ENCODE measurements at places on chromosomes 6 and 20.
A peak's percentile ranks its signal among the peaks of the same experiment; 100 is the strongest.

- no peak for DNase-seq
These were observed 58.2 kb downstream of the DNAH8 start for GRCh38 chr6:38773338-38773737.

GRCh38 chr6:9009931-9010330 lies 574.6 kb upstream of the SLC35B3 start:
- DNase-seq: no peak

DNA sequence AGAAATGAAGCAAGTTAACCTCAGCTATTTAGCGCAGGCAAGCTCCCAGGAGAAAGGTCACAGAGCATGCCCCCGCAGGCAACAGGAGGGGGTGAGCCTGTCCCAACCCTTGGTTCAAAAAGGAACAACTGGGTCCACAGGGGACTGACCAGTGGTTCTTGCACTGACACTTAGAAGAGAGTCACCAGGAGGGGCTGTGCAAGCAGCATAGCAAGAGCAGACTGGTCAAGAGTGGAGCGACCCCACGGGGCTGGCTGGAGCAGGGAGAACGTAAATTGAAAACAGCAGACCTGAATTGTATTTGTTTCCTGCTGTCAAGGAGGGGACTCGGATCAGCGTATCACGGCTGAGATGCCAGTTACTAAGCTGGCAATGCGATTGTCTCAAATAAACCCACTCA lies 32.8 kb downstream of the GABRR1 start:
- no peak for DNase-seq

GRCh38 chr6:31299511-31299910 lies 27.6 kb upstream of the HLA-C start:
- DNase-seq: no peak

DNA sequence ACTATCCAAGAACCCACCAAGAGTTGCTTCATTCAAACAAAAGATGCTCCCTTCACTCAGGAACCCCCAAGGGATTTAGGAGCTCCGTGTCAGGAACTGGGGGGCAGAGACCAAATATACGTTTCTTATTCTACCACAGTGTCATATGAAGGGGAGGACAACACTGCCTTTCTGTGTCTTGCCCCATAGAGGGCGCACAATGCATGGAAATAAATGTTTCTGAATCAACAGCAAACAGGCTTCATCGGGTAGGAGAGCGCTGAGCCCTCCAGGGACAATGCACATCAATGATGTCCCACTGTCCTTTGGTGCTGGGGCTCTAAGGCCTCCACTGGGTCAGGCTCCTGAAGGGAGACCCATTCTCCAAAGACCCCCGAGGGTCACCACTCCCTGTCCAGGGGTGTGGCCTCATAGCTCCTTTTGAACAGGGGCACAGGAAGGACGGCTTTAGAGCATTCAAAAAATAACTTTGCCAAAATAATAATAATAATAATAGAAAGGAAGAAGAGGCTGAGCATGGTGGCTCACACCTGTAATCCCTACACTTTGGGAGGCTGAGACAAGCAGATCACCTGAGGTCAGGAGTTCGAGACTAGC lies 31.1 kb downstream of the PLG start:
- DNase-seq: peak; percentile 33

GRCh38 chr6:142373268-142374090 lies 71.7 kb downstream of the ADGRG6 start:
- no peak for DNase-seq

Data from adrenal gland (tissue), 19 donors.